ENCODE measurements at places on chromosomes 1 and 21.
A peak's percentile ranks its signal among the peaks of the same experiment; 100 is the strongest.

- no peak for DNase-seq
These were observed 97.7 kb downstream of the TMEM53 start for GRCh38 chr1:44576456-44577150.

GRCh38 chr1:231853588-231854207 is 227.1 kb downstream of the DISC1 start:
- no peak for DNase-seq

GRCh38 chr1:185661971-185662370 is 72.2 kb upstream of the HMCN1 start:
- no peak for DNase-seq

DNA sequence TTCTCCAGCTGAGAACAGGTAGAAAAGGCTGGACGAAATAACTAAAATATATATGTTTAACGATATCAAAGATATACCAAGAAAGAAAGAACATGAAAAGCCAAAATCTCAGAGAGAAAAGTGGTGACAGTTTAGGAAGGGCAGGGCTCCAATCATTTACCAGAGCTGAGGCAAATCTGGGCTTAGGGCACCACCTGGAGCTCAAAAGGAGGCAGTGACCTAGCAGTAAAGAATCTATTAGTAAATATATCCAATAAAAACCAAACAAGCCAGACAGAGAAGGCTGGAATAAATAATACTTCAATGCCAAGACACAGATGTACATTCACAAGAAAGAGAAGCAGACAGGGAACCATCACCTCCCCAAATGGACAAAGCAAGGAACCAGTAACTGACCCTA is 43.5 kb downstream of the CHIA start:
- DNase-seq: no peak

DNA sequence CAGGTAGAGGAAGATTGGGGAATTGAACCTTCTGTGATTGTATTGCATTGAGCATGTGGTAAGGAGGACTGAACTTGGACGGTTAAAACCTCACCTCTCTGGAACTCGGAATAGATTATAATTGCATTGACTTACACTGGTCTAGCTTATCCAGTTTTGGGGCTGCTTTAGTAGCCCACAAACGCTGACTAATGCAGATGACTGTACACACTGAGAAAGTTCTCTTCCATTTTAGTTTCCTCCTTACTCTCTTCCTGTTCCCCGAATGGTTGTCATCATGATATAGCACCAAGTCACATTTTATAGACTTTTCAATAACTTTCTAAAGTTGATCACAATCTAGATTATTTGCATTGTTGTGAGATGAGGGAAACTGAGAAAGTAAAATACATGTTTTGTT is 78.2 kb downstream of the NFIA start:
- no peak for DNase-seq

DNA sequence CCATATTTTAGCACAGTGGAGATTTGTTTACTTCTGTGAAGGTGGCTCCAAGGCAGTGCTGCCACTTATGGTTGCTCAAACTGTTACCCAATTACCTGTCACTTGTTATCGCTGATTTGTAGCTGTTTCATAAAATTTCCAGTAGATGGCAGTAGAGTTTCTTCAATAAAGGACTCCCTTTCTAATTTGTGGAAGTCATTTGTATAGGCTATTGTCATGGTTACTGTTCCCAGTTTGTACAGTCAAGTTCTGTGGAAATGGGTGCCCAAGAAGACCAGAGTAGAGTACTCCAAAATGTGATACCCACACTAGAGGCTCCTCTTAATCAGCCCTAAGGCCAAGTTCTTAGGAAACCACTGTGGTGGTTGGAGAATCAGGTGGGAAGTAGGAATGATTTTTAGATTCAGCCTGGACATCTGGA is 186.1 kb downstream of the CLEC20A start:
- DNase-seq: peak; percentile 62

DNA sequence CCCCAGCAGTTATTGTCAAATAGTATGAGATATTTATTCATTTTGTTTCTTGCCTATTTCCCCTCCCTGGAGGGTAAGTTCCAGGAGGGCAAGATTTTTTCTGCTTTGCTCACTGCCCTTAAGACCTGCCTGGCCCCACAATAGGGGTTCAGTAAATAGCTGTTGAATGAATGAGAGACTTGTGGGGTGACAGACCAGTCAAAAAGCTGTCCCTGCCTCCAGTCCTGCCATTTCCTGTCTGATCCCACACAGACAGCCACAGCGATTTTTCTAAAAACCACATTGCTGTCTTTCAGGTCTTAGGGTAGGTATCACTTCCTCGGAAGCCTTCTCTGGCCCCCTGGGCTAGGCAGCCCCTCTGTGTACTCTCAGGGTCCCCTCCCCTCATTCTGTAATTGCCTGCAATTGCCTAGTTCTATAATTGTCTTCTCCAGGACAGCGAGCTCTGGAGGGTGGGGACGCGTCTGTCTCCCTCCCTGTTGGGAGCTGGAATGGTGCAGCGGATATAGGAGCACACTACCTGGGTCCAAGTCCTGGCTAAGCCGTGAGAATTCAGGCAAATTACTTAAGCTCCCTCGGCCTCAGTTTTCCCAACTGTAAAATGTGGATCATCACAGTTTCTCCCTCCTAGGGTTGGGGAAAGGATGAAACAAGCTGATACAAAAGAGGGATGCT is 1.8 kb upstream of the EXTL1 start:
- peak; percentile 43 for DNase-seq

GRCh38 chr1:231930257-231930947 is 303.8 kb downstream of the DISC1 start:
- DNase-seq: no peak

DNA sequence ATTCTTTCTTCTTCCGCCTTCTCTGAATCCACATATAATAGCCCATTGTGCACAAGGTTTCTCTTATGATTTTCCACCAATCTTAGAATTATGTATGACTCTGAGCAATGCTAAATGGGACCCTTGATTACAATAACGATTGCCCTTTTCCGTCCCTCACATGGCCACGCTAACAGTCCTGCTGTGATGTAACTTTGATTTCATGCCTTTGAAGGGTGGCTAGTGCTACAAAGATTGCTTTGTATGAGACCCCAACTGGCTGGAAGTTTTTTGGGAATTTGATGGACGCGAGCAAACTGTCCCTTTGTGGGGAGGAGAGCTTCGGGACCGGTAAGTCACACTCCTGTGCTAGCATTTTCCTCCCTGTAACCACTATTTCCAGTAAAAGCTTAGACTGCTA is 45.3 kb downstream of the PGM1 start:
- DNase-seq: no peak

GRCh38 chr1:231600458-231600976 is 26.1 kb upstream of the DISC1 start:
- DNase-seq: peak; percentile 11

DNA sequence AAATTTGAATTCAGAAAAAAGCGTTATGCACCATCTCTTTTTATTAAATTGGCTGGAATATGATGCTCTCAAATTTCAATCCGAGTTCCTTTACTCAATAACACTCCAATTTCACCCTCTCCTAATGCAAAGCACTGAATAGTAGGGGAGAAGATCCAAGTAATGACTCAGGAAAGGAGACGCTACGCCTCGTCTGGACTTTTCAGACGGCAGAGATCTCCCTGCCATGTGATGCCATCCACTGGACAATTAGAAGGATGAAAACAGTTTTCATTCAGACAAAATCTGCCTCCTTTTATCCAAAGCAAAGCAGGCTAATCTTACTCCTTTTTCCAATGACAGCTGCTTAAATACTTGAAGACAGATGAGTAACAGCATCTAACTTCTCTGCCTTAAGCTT is 242.4 kb upstream of the GREM2 start:
- peak; percentile 44 for DNase-seq

DNA sequence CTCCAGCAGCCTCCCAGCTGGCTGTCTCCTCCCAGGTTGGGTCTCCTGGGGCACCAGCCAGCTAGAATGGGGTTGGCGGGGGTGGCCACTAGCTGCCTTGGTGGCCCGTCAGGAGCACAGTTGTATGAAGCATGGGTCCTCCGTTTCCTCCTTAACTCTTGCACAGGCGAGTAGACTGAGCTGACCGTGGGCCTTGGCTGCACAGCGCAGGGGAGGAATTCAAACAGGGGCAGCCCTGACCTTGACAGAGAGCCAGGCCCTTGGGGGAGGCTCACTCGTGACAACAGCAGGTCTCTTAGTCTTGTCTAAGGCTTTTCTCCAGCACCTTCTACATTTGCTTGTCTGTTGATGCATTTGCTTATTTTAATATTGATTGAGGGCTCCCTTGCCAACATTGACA is 114.1 kb downstream of the PRDM2 start:
- DNase-seq: no peak

- no peak for DNase-seq
These were observed 618 bp upstream of the SERTAD4 start for GRCh38 chr1:210231846-210232510.

All from GM04503 (cell line).